ENCODE measurements at places on chromosomes 4 and X.

DNA sequence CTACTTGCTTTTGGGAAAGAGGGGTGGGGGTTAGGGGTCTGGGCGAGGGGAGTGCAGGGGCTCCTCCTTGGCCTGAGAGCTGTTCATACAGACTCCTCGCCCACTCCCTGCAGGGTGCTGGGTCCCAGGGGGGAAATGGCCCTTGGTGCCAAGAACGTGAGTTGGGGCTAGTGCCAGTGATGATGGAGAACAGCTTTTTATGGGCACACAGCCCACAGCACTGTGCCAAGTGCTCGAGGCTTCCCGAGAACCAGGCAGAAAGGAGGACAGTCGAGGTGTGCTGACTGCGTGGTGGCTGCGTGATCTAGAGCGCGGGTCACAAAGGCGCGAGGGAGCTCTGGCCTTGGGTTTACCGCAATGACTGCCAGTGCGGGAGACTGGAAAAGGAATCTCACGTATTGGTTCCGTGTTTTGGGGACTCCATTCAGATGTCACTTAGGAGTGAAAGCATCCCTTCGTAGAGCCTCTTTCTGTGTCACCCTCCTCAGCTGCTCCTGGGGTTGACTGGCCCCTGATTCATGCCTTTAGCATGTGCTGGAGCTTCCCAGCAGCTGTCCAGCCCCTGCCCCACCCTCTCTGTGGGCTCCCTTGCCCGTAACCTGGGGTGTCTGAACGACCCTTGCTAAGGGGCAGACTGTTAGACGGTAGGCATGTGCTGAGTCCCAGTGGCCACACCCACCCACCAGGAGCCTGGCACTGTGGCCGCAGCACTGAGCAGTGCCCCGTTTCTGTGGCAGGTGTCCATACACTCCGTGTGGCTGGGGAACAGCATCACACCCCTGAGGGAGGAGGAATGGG lies 20.9 kb upstream of the MSANTD1 start:
- DNase-seq, result no peak

DNA sequence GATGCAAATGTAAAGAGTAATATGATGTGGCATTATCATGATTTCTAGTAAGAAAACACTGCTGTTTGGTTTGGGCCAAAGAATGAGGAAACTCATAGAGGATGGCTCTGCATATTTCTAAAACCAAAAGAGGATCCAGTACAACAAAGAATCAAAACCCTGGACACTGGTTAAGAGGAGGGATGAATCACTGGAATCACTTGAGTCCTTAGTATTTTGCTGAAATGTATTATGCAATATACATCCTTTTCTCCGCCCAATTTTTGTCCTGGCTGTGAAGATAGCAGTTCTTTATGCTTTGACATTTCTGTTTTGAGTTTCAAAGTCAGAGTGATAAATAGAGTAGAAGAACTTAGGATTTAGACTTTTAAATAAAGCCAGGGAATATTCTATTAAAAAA lies 345.9 kb downstream of the PACRGL start:
- no peak for DNase-seq

- no peak for DNase-seq
These were observed 92.1 kb downstream of the HMX1 start for GRCh38 chr4:8779490-8779932.

DNA sequence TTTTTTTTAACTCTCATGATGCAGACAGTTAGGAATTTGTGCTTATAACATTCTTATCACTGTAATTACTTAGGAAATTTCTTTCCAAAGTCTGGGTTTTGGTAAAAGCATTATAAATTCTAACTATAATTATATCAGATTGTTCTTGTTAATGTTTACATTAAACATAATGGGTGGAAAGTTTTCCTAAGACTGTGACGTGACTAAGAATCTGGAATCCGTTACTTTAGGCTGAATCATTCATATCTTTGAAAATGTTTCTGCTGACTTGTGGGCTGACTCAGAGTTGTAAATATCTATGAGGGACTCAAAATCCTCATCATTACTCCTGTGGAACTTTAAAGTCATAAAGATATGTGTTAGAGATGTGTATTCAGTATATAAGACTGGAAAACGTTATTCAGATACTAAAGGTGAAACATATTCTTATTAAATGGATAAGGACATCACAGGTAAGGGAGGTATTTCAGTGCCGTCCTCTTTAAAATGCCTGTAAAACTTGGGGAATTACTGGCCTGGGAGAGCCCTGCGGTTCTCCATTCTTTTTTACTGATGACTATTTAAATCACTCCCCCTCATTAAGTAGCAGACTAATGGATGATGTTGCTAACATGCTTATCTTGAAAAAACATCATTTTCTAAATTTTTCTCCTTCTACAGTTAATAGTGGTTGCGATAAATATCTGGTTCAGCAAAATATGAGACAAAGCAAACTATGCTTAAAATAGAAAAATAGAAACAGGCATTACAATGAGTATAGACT lies 159.0 kb downstream of the DCLK2 start:
- DNase-seq, result no peak

DNA sequence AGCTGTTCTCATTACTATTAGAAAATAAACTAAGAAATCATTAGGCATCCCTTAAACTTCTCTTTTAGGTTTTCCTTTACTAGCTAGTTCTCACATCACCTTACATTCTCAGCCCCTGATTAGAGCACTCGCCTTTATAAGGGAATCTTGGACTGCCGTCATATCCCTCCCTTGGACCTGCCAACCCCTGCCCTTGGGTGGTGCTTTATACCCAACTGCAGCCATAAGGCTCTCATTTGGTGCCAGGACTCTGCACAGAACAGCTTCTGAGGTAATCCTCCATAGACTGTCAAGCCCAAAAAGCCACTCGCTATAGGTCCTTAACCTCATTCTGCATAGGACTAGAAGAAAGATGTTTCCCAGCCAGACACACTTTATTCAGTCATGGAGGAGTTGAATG lies 67.5 kb downstream of the NHSL2 start:
- no peak for DNase-seq

DNA sequence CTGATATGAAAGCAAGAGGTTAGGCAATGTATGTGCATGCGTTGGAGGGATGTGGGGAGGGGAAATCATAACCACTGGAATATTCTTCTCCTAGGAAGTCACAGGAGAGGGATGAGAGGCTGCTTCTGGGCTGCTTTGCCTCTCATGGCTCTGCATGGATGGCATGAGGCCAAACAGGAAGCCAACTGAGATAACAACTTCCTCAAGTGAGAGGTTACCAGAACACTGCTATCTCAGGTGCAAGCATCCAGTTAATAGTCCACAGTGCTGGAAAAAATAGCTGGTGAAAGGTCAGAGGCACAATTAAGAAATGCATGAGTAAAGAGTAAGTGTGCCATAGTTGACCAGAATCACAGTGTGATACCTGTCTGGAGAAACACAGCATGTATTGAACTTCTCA lies 113.3 kb downstream of the ELOVL6 start:
- DNase-seq, result peak; percentile 6

DNA sequence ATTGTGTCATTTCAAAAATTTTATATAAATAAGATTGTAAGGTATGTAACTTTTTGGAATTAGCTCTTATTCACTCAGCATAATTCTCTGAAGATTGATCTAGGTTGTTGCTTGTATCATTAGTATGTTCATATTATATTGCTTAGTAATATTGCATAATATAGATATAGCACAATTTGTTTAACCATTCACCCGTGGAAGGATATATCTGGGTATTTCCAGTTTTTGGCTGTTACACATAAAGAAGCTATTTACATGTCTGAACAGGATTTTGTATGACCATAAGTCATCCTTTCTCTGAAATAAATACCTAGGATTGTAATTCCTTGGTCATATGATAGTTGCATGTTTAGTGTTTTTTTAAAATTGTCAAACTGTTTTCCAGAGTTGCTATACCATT lies 82.5 kb downstream of the CPEB2 start:
- no peak for DNase-seq

GRCh38 chr4:171629182-171629581 lies 184.0 kb upstream of the GALNTL6 start:
- DNase-seq, result no peak

DNA sequence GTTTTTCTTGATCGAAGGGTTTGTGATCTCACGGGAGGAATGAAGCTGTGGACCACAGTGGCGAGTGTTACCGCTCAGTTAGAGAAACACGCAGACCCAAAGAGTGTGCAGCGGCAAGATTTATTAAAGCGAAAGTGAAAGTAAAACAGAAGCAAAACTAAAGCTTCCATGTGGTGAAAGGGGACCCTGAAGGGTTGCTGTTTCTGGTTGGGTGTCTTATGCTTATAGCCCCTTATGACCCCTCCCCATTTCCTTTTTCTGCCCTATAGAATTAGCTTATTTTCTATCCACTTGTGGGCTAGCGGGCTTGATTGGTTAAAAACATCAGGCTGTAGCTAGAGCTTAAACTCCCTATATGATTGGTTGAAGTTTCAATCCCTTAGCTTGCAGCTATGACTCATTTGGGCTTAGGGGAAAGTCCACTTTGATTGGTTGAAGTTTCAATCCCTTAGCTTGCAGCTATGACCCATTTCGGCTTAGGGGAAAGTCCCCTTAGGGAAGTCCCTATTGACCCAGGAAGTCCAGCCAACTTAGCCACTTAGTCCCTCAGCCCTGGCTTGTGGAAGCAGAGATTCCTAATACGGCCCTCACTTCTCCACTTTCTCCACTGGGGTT lies 171.2 kb upstream of the NWD2 start:
- DNase-seq, result no peak

DNA sequence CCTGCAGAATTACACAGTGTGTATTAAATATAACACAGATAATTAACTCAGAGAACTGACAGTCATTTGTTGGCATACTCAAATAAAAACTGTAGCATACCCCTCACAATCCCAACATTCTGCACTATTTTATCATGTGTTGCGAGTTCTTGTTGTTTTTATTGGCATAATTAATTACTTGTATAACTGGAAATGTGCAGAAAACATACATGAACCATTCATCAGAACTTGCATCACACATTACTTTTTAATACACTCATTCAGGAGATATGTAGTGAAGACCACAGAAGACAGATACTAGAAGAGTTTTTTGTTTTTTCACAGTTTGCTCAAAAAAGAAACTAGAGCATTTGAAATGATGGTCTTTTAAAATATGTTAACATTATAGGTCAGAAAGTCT lies 74.6 kb upstream of the NEIL3 start:
- DNase-seq, result no peak

GRCh38 chr4:54958236-54958635 lies 167.2 kb downstream of the KDR start:
- DNase-seq, result no peak

DNA sequence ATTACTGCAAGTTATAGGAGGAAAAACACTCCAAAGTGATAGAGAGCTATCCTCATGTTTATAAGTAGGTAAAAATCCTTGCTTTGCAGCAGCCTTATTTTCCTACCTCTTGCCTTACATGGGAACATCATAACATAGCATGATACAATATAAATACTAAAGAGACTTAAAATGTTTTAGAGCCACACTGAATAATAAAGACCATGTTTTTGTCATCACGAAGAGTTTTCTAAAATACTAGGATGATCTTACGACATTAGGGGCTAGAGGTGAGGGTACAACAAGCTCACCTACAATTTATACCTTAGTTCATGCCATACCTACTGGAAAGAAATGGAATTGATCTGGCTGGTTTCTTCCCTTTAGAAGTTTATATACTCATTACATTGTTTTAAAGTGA lies 184.8 kb downstream of the FBXW7 start:
- no peak for DNase-seq

Data from activated T-cell treated with anti-CD3 and anti-CD28 coated beads for 1 hour (primary cell).